ENCODE measurements at places on chromosomes 1 and 21.

DNA sequence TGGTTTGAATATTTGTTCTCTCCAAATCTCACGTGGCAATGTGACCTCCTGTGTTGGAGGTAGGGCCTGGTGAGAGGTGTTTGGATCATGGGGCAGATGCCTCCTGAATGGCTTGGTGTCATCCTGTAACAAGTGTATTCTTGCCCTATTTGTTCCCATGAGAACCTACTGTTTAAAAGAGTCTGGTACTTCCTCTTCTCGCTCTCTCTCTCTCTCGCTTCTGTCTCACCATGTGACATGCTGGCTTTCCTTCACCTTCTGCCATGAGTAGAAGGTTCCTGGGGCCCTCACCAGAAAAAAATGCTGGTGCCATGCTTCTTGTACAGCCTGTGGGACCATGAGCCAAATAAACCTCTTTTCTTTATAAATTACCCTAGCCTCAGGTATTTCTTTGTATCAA, 8.4 kb upstream of the PAXBP1 start:
- no peak for DNase-seq

GRCh38 chr1:37189111-37189510, 154.8 kb upstream of the GRIK3 start:
- DNase-seq = no peak

GRCh38 chr1:221117548-221117951, 238.3 kb downstream of the HLX start:
- no peak for DNase-seq

- peak; percentile 37 for DNase-seq
These were observed 26.7 kb upstream of the RPTN start for GRCh38 chr1:152185544-152186391.

DNA sequence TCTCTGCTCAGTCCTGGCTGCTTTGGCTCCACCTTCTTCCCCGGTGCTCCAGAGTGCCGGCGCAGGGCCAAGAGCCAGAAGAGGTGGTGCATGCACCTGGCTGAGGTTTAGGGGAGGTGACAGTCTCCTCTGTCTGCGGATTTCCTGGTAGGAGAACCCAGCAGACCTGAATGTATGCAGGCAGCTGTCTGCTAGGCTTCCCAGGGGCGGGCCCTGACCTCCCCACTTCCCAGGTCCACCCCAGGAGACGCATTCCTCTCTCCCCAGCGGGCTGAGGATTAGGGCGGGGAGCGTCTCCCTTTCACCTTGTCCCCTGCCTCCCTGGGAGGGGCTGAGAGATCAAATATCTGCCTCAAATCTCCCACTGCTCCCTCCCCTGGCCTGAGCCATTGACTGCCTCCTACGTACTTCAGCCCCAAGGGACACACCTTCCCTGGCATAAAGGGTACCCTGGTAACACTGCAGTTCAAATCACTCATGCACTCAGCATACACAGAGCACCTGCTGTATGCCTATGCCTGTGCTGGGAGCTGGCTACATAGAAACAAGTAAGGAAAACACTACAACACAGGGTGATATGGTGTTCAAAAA, 27.5 kb downstream of the DMBX1 start:
- no peak for DNase-seq

- no peak for DNase-seq
These were observed at the start of gene SLC30A10 for GRCh38 chr1:219927956-219928790. Gene SLC30A10 (minus strand): TSS chr1:219928557. CDS start chr1:219928440, 117 bp downstream.

- DNase-seq = no peak
These were observed 17.4 kb upstream of the GPR137B start for GRCh38 chr1:236124965-236125364.

DNA sequence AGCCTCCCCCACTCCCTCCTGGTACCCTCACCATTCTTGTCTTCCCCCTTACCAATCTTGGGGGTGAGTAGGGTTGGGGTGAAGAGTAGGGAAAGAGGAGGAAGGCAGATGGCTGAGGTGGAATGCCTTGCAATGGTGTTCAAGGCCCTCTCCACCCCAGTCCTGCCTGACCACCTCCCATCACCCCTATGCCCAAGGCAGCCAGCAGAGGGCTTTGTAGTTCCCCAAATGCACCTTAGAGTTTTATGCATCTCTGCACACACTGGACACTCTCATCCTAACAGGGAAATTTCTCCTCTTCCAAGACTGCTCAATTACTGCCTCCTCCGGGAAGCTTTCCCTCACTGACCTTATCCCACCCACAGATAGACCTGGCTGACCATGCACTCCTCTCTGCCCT, 15.4 kb downstream of the KIF17 start:
- DNase-seq = no peak

DNA sequence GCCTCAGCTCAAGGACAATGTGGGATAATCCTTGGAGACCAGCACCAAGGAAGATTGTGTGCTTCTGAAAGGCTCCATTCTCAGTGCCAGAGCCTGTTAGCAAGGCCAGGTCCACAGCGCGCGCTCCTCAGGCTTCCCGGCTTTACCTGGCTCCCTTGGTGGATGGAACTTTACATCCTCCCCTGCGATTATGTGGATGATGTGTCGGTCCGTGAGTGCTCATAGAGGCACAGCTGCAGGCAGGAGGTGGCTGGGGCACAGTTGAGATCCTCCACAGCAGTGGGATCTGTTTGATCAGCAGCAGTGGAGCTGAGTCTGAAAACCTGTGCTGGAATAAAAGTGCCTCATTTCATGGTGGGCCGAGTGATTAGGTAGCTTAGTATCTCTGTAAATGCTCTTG, 62.7 kb downstream of the PRDM2 start:
- no peak for DNase-seq

GRCh38 chr21:25750085-25750484, 15.3 kb downstream of the GABPA start:
- no peak for DNase-seq

DNA sequence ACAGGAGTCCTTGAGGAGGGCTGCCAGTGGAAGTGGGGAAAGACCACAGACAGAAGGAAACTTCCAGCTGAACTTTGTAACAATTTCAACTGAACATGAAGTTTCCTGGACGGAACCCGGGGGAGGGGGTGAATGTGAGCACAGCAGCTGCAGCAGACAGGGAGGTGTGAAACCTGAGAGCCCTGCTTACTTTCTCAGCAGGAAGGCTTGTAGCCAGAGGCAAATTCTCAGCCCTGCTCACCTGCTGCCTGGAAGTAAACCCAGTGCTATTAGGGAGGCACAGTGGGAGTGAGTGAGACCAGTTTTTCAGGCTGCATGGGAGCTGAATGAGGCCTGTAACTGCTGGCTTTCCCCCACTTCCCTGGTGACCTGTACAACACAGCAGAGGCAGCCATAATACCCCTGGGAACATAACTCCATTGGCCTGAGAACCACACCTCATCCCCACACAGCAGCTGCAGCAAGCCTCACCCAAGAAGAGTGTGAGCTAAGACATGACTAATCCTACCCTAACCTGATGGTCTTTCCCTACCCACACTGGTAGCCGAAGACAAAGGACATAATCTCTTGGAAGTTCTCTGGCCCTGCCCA, 9.6 kb upstream of the SPRR2F start:
- no peak for DNase-seq

- no peak for DNase-seq
These were observed 226.2 kb downstream of the AKT3 start for GRCh38 chr1:243623841-243624240.

- no peak for DNase-seq
These were observed 1592.9 kb downstream of the MRPL39 start for GRCh38 chr21:24014381-24014780.

GRCh38 chr1:156899956-156900718, 6.6 kb downstream of the PEAR1 start:
- DNase-seq = no peak

DNA sequence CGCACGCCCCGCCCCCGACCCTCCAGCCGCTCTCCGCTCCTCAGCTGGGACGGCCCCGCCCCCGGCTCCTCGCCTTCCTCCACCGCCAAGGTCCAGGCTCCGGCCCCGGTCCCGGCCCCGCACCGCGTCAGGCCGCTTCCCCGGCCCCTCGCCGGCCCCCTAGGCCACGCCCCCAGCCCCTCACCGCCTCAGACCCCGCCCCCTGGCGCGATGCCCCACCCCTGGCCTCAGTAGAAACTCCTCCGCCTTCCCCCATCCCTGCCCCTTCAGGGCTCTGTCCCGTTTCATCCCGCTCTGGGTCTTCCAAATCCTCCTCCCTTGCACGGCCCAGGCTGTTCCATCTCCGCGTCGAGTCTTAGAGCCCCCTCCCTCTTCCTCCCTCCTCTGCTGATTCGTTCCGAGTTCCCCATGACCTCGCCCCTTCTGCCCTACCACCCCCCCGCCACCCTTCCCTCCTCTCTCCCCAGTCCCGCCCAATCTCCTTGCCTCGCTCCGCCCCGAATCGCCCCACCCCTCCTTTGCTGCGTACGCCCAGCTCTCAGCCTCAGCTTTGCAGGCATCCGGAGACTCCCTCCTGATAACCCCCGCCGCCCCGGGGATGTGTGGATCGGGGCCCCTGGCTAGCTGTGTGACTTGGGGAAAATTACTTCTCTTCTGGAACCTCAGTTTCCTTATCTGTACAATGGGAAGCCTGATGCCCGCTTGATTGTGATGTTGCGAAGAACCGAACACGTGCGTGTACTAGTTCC, 448 bp upstream of the ASAP3 start:
- DNase-seq = peak; percentile 93

GRCh38 chr1:110209715-110210603, at the start of gene KCNC4:
Gene KCNC4 (plus strand): TSS chr1:110210314. CDS start chr1:110211500, 1,186 bp downstream.
- DNase-seq = peak; percentile 87

DNA sequence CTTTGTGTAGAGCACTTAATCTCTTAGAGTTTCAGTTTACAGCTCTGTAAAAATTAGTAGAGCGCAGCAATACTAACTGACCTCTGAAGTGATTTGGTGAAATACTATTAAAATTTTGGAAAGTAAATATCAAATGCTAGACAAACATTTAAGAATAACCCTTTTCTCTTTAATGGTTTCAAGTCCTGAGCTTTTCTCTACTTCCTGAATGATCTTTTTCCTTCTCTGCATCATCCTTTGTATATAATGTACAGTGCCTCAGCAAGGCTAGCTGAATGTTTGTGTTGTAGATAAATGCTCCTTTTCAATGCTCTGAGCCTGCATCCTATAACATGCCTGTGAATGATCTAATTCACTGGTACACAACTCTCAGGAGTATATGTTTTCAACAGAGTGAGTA, 272.9 kb downstream of the ADGRL2 start:
- no peak for DNase-seq
